Left ventricle myocardium inferior (tissue), 1 donor: ENCODE measurements at places on chromosomes 6 and 20.

- no peak for DNase-seq
Observed at GRCh38 chr20:58670102-58670501, 19.0 kb downstream of the STX16 start.

- DNase-seq: no peak
Observed at GRCh38 chr20:36066777-36067176, 87.8 kb upstream of the EPB41L1 start.

DNA sequence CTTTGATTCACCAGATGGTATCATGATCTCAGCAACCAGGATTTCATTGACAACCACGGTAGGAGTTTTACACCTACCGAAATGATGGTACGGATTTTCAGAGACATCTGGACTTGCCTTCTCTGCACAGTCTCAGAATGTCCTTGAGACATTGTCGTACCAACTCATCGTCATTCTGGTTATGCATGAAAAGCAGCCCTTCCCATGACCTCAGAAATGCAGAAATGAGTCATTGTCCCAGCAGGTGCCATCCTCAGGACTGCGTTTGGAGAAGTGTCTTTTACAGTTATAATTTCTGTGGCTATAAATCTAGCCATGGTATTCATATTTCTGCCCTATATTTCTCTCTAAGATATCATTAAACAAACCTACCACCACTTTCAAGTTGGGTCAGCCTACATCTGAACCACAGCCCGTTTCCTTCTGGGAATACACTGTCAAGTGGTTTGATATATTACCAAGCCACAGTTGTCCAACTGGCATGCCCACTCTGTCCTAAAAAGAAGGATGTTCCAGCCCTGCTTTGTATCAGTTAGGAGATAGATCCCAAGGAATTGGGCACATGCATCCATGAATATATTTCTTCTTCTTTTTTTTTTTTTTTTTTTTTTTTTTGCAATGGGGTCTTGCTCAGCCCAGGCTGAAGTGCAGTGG, 7.5 kb upstream of the BFSP1 start:
- no peak for DNase-seq

DNA sequence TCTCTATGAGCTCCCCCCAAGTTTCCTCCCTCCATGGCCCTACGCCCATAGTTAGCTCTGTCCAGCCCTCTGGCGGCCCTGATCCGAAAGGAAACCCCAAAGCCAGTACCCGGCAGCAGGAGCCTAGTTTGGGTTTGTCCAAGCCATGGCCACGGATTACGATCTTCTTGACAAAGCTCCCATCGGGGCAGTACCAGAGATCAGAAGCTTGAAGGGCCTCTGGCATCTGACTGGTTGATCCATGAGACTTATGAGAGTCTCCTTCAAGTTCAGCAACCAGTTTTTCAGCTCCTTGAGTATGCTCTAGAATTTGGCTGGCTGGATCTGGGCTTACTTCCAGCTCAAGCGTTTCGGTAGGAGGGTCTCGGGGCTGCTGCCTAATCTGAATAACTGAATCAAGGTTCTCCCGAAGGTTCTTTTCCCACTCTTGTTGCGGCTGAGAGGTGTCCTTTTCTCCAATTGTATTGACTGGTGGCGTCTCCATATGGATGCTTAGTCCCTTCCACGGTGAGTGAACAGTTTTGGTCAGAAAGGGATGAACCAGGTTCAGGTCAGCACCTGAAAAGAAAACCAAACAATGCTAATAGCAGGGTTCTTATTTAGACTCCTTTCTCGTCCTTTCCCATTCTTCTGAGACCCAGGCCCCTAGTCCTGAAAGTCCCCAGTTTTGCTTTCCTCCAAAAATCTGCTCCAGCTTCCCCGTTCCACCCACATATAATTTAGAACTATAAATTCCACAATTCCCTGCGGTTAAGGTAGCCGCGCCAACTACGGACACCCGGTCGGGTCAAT, 595 bp downstream of the FKBPL start:
- no peak for DNase-seq

DNA sequence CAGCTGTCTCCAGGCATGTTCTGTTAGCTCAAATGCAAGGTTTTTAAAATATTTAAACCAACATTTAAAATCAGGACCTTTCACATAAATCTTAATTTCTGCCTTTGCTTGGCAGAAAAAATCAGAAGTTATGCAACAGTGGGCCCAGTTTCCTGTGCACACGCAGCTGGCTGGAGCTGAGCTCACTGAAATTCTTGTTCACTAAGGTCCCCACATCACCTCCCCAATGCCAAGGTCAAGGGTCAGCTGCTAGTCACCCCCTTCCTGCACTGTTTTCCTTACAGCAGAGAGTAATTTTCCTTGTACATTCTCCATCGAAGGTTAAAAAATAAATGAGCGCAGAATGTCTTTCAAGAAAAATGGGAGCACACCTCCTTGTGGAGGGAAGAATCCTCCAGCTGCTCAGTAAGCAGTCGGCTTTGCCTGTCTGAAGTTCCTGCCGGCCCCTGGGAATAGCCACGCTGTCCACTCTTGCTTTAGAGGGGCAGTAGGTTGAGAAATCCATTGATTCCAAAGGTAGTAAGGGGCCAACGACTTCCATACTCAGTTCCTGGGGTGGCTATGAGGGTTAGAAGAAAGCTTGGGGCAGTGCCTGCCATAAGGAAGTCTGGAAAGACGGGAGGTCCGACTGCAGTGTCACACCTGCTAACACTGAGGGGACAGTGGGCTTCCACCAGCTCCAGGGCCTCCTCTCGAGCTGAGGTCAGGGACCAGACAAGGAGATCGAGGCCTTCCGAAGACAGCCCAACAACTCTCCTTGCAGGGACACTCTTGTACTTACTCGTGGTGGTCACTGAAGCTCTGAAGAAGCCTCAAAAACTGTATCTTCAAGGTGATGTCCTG, 56.8 kb downstream of the MYH7B start:
- DNase-seq: no peak

DNA sequence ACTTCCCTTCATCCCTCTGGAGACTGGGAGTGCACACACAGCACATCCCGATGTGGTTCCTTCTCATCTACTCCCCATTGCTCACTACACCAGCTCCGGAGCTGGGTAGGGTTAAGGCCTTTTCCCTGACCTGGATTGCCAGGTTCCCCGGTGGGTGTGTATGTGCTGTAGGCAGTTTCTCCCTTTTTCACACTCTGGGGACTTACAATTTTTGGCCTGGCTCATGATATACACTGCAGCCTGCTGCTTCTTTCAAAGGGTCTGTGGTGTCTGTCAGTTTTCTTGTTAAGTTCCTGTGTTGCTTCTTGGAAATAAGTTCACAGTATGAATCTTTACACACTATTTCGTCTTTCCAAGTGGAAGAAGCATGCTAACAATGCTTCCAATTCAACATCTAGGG, 405.5 kb downstream of the UTRN start:
- DNase-seq: no peak

DNA sequence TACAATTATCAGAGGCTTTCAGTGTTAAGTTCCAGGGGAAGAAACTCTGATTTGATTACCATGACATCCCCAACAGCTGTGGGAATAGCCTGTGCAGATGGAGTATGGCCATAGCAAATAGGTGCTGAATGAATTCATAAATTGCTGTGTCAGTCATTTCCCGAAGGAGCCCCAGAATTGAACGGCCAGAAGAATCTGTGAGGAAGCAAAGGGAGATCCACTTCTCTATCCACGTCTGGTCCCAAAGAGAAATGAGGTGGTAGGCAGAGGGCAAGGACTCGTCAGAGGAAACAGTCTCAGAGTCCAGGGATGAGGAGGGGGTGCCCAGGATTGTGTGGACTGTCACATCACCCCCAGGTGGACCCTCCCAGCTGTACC, 3.1 kb upstream of the TAF8 start:
- DNase-seq: no peak

DNA sequence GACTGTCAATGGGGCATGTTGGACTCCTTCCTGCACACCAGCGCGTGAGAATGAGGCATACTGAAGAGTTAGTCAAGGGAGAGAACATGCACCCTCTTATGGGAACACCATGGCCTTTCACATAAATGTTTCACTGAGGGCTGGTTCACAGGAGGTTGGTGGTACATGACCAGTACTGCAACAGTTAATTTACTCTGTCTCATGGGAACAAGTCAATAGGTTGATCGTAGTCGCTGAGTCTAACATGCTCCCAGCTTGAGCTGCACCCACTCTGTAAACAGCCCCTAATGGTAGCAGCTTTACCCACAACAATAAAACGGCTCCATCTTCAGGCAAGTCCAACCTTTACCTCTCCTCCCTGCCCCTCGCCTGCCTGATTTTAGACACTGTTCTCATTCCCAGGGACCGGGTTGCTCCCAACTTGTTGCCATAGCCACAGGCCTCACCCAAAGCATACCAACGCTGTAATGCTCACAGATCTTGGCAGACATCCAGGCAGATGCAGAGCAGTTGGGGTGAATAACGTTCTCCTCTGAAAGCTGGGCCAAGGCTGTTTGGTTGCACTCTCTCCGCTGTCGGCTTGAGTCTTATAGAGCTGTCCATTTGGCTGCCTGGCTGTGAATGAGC, 111.3 kb downstream of the LY86 start:
- DNase-seq: peak; percentile 63
